ENCODE measurements at places on chromosomes 2 and 18.

GRCh38 chr2:228318218-228318617, 136.7 kb upstream of the SPHKAP start:
- no peak for DNase-seq

DNA sequence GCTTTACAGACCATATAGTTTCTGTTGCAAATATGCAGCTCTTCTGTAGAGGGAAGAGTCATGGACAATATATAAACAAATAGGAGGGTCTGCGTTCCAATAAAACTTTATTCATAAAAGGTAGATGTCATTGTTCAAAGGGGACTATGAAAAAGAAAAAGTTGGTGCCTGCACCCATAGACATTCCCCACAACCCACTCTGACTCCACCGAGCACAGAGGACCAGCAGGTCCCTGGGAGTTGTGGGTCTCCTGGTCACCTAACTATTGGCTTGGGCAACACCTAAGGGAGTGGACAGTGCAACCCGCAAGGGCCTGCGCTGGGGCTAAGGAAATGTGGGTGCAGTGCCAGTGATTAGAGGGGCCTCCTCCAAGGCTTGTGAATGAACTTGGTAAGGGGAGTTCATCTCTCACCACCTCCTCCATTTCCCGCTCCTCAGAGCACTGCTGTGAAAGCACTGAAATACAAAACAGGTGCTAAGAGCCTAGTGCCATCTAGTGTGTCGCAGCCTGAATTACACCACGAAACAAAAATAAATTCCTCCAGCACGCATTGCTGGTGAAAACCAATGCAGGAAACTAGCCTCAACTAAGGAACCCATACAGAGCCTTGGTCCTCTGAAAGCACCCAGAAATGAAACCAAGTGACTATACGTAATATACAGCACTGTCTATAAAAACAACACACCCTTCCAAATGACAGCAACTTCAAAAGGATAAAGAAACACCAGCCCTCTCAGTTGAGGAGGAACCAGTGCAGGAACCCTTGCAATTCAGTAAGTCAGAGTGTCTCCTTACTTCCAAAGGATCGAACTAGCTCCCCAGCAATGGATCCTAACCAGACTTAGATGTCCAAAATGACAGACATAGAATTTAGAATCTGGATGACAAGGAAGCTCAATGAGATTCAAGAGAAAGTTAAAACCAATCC, 166.6 kb downstream of the RNF144A start:
- DNase-seq = no peak

DNA sequence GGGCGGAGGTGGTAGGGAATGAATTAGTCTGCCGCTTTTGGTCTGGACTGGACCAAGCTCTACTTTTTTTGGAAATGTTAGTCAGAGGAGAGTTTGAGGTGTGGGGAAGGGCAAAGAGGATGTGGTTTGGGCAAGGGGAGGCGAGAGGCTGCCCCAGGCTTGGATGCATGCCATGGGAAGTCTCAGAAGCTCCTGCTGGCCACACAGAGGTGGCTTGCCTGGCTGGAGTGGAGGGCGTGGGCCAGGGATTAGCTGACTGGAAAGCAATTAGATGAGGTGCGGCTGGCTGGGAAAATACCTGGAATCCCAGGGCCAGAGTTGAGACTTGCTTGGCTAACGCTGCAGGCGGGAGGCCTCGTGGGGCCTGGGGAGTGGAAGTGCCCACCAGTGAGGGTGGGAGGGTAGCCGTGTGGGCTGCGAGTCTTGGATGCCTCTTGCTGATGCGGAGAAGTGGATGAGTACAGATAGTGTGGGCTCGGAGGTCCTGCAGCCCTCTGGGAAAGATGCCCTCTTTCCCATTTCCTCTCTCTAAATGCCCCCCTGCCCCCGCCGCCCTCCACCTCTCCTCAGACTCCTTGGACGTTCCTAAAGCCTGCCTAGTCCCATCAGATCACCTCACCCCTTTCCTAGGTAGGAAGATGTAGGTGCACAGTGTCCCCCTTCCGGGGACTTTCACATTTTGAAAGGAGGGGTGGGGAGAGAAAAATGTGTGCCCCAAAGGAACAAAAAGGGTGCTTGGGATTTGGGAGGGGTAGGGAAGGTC, 117.6 kb downstream of the SMAD7 start:
- no peak for DNase-seq

DNA sequence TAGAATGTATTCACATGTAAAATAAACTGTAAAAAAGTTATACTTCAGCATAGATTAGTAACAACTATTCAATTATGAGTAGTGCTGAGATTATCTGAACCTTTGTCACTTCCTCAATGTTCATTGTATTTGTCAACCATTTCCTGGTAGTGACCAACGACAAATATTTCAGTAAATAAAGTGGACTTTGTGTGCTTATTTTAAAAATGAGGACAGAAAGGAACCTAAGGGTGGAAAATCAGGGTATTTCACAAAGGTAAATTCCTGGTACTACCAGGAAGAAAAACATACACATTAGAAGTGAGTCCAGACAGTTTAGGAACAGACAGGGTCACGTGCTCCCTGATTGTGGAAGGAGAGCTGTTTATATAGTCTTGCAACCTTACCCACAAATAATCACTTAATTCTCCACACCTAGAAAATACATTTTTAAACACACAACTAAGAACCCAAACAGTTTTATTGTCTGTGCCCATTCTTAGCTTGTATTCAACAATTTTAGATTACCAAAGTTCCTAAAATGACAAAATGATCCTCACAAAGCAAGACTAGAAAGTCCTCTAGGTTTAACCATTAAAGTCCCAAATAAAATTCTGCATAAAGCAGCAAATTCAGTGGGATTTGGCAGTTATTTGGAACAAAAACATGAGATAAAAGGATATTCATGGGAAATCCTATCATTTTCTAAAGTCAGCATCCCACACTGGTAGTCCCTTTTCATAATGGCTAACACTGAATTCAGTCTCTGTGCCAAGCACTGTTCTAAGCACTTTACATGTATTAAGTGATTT, 28.2 kb downstream of the PELI1 start:
- no peak for DNase-seq

- no peak for DNase-seq
These were observed 16.2 kb upstream of the RHOB start for GRCh38 chr2:20430461-20431300.

- DNase-seq = no peak
These were observed 56.2 kb upstream of the SLC39A10 start for GRCh38 chr2:195600778-195601177.

- DNase-seq = no peak
These were observed 705.5 kb downstream of the SLC4A3 start for GRCh38 chr2:220332886-220333285.

GRCh38 chr2:160582081-160582480, 88.5 kb upstream of the RBMS1 start:
- DNase-seq = no peak

DNA sequence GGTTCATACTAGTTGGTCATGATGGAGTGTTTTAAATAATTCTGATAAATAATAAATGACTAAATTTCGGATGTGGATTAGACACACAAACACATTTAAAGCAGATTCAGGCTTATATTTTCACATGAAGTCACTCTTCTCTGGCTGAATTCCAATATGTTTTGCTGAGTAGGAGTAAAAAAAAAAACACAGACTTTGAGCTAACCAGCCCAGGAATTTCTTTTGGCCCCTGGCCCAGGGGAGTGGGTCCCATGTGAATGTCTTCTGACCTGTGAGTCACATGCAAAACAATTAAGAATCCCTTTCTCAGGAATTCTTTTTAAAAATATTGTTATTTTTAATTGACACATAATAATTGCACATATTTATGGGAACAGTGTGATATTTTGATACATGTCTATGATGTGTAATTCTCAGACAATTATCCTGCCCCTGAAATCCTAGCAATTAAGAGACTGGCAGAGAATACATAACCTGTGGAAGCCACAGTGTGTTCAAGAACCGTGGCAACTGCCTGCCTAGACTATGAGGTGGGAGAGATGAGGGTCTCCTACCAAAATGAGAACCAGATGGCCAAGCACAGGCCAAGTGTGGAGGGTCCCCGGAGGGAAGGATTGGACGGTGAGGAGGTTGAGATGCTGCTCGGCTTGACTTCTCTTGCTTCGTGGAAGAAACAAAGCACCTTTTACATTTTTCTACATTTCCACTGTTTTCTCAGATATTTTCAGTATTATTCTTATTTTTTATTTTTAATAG, 236.4 kb downstream of the PIEZO2 start:
- no peak for DNase-seq

DNA sequence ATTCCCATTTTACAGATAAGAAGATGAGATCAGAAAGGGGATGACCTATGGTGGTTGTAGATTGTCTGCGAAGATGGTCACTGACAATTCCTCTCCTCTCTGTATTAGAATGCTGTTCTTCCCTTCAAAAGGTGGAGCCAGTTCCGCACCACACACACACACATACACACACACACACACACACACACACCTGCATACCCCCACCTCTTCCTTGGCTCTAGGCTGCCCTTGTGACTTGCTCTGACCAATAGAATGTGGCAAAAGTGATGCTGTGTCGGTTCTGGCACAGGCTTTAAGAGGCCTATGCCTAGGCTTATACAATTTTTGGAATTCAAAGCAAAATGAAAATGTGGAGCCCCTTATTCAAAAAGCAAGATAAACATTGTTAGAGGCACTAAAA, 88.0 kb downstream of the ZFP36L2 start:
- no peak for DNase-seq

DNA sequence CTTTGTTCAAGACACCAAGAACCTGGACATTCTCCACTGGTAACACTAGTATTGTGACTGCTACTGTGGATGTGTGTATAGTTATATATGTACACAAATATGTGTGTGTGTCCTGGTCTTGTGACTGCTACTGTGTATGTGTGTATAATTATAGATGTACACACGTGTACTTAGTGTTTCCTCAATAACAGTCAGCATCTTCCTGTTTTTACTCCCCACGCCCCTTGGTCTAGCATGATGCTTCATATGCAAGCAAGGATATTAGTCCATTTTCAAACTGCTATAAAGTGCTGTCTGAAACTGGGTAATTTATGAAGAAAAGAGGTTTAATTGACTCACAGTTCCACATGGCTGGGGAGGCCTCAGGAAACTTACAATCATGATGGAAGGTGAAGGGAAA, 802.7 kb downstream of the RNF144A start:
- no peak for DNase-seq

- no peak for DNase-seq
These were observed 102.6 kb upstream of the GLI2 start for GRCh38 chr2:120632796-120633646.

- no peak for DNase-seq
These were observed 15.4 kb upstream of the GULP1 start for GRCh38 chr2:188276255-188276654.

- no peak for DNase-seq
These were observed 59.9 kb upstream of the REG3A start for GRCh38 chr2:79219383-79219988.

DNA sequence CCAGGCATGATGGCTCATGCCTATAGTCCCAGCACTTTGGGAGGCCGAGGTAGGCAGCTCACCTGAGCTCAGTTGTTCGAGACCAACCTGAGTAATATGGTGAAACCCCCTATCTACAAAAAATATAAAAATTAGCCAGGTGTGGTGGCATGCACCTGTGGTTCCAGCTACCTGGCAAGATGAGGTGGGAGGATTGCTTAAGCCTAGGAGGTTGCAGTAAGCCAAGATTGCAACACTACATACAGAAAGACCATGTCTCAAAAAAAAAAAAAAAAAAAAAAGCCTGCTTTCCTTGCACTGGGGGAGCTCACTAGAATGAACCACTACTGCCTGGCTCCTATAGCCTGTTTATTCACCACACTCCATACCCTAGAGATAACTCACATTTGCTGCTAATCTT, 7.4 kb upstream of the MAT2A start:
- DNase-seq = no peak

DNA sequence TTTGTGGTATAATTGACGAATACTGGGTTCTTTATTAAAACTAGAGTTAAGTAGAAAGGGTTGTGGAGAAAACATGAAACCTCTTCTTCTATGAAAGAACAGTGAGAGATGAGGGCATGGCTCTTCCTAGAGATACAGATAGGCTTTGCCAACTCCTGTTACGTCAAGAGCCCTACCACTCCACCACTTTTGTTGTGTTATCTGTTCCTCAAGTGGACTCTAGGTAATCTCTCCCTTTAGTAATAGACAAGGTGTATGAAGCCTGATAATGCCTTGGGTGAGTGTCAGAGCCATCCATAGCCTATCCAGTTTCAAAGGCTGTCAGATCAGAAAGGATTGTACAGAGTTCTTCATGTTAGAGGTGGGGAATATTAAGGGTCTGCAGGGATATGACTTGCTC, 176.4 kb downstream of the SETBP1 start:
- DNase-seq = no peak

DNA sequence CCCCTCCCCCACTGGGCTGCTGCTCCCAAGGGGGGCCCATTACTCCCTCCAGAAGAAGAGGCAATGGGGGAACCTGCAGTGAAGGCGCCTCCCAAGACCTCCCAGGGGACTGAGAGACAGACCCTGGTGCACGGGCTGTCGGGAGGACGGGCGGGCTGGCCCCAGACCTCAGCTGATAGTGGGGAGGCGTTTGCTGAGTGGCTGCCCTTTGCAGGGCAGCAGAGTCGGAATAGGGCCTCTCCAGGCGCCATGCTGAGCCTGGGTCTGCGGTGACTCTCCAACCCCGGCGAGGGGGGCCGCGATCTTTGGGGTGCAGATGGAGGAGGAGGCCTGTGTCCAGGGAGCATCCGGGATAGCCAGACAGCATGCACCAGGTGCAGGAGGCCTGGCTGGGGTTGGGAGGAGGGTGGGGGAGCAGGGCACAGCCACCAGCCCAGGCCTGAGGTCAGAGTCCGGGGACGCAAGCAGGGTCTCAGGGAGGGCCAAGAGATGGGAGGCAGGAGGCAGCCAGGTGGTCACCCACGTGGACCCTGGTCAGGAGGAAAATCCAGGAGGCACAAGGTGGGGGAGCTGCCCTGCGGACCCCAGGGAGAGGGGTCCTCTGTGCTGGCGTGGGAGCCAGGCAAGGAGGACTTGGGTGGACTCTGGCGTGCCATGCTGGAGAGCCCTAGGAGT, 11.0 kb downstream of the CROCC2 start:
- DNase-seq = no peak

GRCh38 chr2:43185146-43185545, 41.3 kb downstream of the ZFP36L2 start:
- no peak for DNase-seq

DNA sequence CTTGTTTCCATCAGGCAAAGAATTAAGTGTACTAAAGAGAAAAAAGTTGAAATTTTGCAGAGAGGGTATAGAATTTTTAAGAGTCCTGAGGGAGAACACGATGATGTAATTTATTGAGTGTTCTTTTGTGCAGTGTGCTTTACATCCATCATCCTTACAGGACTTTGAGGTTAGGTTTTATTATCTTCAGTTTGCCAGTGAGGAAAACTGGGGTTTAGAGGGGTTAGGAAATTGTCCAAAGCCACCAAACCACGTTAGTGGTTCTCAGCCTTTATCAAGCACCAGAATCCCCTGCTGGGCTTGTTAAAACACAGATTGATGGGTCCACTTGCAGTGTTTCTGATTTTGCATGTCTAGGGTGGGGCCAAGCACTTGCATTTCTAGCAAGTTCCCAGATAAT, 277.5 kb downstream of the KCNS3 start:
- no peak for DNase-seq

GRCh38 chr18:5529471-5529870, 14.3 kb downstream of the EPB41L3 start:
- no peak for DNase-seq

GRCh38 chr2:179604598-179604997, 256.8 kb downstream of the ZNF385B start:
- DNase-seq = no peak

- no peak for DNase-seq
These were observed 9.2 kb downstream of the SPR start for GRCh38 chr2:72896446-72896845.

GRCh38 chr18:46916551-46917107, 678 bp downstream of the PIAS2 start:
- DNase-seq = no peak
